ENCODE measurements at places on chromosomes 11 and 22.

DNA sequence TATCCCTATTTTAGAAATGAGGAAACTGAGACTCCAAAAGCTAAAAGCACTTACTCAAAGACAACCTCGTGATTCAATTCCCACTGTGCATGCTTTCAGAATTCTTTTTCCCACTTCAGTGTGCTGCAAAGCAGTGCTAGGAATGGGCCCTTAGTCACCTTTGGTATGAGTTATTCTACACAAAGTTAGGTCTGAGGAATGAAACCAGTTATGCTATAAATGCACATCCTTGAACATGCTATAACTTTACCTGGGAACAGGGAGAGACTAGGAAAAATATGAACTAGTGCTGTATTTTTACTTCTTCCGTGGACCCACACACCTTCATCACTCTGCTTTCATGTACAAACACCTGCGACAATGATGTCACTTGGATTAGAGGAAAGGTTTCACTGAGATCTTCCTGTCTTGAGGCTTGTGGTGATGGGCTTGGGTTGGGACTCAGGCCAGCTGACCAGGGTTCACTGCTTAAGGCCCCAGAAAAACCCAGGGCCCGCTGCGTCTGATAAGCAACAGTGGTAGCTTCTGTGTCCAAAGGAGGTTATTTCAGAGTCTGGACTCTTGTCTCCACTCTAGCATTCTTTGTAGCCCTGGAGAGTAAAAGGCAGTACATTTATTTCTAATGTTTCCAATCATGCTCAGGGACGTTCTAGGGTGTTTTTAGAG, 81.6 kb downstream of the ZC3H12C start:
- DNase-seq, result no peak

DNA sequence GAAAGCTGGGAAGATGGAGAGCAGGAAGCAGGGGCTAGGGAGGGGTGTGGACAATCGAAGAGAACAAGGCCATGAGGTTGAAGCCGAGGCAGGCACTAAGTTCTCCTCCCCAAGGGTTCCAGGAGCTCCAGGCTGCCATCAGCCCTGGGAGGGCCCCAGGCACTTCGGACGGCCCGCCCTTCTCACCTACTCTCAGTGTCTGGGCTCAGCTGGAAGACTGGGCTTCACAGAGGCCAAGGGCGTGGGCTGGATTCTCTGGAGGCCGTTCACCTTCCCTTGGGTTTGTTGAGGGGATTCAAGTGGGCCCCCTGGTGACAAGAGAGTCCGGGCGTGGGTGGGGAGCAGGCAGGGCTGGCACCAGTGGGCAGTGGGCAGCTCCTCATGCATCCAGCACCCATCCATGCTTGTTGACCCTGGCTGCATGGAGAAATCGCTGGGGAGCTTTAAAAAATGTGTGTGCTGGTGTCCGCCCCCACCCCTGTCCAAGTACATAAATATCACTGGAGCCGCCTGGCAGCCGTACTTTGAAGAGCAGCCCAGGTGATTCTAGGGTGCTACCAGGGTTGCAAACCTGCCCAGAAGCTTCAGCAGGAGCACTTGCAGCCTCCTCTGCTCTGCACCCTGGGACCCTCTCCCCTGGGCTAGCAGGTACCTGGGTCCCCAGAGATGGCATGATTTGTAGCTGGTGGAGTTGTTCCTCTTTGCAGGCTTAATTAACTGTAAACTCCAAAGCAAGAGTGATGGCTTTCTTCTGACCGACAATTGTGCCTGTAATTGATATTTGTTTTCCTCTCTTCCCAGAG, 74.3 kb downstream of the RTL6 start:
- no peak for DNase-seq

DNA sequence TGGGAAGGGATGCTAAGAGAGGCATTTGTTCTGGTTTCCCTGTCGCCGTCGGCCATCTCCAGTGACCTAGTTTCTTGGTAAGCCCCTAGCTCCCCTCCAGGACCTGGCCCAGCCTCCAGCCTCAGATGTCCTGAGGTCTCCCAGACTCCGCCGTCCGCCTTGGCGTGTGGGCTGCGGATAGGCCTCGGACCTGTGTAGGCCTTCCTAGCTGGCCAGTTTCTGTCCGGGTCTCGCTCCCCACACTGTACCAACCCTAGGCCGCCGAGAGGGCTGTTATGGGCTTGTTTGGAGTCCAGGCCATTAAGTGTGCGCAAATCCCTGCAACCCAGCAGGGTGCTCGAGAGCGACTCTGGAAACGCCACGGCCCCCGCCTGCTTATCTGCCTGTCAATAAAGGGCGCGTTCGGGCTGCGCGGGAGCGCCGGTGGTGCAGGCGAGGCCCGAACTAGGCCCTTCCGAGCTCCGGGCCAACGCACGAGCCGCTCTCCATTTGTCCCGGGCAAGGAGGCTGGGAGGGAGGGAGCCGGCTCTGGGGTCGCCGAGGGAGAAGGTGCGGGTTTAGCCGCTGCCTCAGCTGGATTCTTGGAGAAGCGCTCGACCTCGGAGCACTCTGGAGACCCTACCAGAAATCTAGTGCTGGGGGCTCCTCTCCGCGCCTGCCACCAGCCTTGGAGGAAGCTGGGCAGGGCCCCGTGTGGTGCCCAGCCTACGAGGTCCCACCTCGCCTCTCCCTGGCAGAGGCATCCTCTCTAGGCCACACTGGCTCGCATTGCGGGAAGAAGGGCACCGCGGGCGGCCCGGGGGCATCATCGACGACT, 8.7 kb upstream of the PAX6 start:
- DNase-seq, result no peak

DNA sequence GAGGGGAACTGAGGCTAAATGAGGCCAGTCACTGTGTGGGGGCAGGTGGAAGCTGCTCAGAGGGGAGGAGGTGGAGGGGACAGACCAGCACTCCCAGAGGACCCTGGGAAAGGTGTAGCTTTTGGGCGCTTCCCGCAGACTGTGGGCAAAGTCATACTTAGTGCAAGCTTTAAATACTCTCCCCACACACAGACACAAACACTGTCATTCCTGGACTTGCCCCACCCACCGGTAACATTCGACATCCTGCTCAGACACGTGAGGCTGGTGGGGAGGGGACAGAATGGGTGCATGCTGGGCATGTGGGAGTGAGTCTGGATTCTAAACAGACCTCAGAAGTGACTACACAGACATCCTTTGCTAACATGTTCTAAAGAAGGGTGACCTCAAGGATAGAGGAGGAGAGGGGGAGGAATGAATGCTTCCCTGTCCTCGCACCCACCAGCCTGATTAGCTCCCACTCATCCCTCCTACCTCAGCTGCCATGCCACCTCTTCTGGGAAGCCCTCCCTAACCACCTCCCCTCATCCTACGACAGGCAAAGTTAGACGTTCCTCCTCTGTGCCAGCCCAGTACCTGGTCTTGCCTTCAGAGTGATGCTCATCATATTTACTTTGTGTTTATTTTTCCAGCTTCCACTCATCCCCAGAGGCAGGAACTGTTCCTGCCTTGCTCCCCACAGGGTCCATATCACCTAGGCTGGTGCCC, 22.2 kb downstream of the TSKU start:
- no peak for DNase-seq

GRCh38 chr11:60005360-60005759, 11.6 kb upstream of the OOSP4B start:
- no peak for DNase-seq

DNA sequence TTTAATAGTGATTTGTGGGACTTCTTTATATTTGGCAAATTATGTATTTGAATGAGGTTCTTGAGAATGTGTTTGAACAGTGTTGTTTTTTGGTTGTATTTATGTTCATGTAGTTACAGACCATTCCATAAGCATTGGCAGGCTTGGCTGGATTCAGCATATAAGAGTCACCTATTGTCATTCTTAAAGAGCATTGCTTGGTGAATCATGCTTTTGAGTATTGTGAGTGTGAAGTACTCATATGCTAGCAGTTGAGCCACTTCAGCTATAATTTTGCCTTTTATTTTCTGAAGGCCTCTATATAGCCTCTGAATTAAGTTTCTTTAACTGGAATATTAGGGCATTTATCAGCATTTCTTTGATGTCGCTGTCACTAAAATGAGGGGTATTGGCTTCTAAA, 110.0 kb upstream of the GAL start:
- no peak for DNase-seq

GRCh38 chr11:17559341-17560087, 12.5 kb downstream of the OTOG start:
- DNase-seq, result no peak

GRCh38 chr11:64099436-64099835, 63.7 kb downstream of the FLRT1 start:
- DNase-seq, result no peak

GRCh38 chr22:46578824-46579561, 41.2 kb upstream of the GRAMD4 start:
- no peak for DNase-seq

GRCh38 chr11:20596205-20597153, 2.9 kb upstream of the SLC6A5 start:
- DNase-seq, result no peak

- DNase-seq, result no peak
Measured at GRCh38 chr11:13252438-13252837, 25.2 kb upstream of the BMAL1 start.

GRCh38 chr11:534396-535209, 773 bp downstream of the HRAS start:
- DNase-seq, result no peak

GRCh38 chr11:105456950-105457349, 152.9 kb upstream of the GRIA4 start:
- DNase-seq, result no peak

DNA sequence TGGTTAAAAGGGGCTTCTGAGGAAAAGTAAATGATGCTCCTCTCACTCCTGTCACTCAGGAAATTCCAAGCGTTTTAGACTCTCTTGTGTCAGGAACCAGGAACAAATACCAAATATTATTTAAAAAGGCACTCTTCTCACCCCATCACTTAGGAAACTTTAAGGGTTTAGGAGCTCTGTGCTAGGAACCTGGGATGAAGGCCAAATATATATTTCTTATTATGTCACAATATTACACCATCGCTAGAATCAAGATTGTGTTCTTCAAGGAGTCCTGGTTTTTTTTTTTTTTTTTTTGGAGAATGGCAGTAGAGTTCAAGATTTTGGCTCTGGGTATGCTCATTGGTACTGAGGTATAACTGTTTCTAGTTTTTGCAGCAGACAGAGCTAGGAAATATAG, 79.0 kb upstream of the HEPHL1 start:
- no peak for DNase-seq

GRCh38 chr11:64619811-64620380, 28.9 kb downstream of the SLC22A12 start:
- DNase-seq, result peak; percentile 8

DNA sequence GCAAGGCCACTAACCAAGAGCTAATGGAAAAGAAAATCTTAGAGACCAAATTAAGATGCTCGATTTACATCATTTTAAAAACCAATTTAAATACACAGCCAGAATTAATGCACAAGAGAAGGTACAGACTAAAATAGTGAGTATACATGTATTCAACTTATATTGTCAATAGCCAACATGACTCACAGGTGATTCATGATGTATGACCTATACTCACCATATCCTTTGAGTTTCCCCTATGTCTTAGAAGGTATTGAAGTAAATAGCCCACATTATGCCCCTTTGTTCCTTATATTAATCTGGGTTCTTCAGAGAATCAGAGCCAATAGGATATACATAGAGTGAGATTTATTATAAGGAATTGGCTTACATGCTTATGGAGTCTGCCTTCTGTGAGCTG, 97.5 kb upstream of the ANO3 start:
- no peak for DNase-seq

GRCh38 chr11:2790568-2790921, 90.8 kb upstream of the KCNQ1OT1 start:
- DNase-seq, result no peak

- DNase-seq, result no peak
Measured at GRCh38 chr11:107702109-107702660, 9.7 kb downstream of the SLN start.

DNA sequence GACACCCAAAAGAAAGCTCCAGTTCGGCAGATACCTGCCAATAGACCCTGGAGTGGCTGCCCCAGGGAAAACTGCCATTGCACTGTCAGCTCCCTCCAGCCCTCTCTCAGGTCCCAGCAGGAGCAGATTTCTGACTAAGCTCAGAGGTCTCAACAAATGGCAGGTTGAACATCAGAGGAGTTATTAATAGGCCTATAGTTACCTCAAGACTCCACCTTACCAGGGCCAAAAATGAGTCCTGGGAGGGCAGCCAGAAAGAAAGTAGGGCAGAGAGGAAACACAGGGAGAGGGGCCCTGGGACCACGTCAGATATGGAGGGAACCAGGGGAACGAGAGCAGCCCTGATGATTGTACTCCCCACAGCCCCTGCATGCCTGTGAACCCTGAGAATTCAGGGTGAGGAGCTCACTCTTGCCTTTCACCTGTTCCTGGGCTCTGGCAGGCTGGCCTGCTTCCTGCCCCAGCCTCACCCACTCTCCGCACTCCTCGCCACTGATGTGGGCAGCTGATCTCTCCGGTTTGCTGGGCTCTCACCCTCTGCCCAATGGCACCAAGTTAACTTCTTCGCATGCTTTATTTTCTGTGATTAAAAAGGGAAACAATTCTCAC, 4.3 kb upstream of the RGL4 start:
- DNase-seq, result no peak

DNA sequence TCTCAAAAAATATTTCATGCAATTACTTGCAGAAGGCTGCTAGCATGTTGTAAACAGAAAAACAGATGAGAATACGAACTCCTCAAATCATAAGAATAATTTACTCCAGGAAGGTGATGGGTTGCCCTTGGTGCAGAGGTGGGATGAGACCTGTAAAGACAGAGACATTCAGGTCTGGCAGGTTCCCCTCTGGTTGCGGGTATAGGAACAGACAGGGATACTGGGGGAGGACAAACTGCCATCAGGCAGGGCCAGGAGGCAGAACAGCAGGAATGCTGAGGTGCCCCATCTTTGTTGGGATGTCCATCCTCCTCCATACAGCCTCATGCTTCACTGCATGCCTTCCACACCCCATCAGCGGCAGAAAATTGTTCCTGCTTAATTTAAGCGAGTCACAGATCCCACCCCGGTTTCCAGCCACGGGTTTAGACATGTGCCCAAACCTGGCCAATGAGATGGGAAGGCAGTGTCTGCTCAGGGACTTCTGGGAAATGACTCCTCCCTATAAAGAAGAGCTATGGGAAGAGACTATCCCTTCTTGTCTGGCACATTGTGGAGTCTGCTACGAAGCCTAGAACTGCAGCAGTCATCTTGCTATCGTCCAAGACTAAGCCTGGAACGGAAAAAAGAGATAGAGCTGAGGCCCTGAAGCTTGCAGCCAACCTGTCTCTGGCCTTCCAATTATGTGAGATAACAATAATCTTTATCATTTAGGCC, 23.1 kb upstream of the IRAG1 start:
- DNase-seq, result no peak

DNA sequence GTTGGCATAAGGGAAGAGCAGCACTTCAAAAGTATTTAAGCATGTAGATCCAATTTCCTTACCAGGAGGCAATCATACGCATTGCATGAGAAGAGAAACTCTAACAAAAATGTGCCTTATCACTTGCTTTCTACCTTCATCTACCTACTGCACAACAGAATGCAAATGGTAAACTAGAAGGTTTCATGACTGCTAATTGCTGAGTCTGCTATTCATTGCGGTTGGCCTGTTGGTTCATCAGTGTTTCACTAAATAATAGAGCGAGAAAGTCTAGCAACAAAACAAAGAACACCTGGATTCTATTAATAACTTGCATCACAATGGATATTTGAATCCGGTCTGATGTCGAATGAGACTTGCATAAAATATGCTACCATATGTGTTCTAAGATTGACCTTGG, 229.0 kb downstream of the OPCML start:
- DNase-seq, result no peak

- DNase-seq, result no peak
Measured at GRCh38 chr11:56876621-56877275, 112.0 kb upstream of the OR5AK2 start.
